ENCODE measurements at places on chromosomes 7 and 10. TPM values are rescaled to one million over a fixed set of nuclear protein-coding genes. Genes with fewer than 3 reads are reported as not detected.

DNA sequence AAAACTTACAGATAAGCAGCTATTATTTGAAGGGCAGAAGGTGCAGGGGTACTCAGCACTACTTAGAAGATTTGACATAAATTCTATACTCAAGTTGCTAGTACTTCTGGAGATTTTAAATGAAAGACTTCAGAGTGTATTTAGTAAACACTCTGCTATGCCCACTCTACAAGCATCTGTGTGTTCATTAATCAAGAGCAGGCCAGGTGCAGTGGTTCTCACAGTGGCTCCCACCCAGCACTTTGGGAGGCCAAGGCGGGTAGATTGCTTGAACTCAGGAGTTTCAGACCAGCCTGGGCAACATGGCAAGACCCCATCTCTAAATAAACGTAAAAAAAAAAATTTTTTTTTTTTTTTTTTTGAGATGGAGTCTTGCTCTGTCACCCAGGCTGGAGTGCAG is 38.9 kb upstream of the TOMM7 start:
- H3K4me1 ChIP-seq, result peaks cover 3% of the 10 kb centered on the region
- no peak overlapping the region for H3K4me3 ChIP-seq
- H3K27ac ChIP-seq, result no peak overlapping the region
- no peaks in the 10 kb centered on the region for H3K36me3 ChIP-seq
- H3K27me3 ChIP-seq, result no peaks in the 10 kb centered on the region
- DNase-seq, result no peak

GRCh38 chr7:22485189-22485588 is 14.8 kb downstream of the STEAP1B start:
- no peak overlapping the region for H3K27ac ChIP-seq
- no peak for DNase-seq
- no peaks in the 10 kb centered on the region for H3K27me3 ChIP-seq
- H3K4me1 ChIP-seq, result peaks cover 8% of the 10 kb centered on the region

AKR1C4 gene
- total RNA-seq, result not detected

DNA sequence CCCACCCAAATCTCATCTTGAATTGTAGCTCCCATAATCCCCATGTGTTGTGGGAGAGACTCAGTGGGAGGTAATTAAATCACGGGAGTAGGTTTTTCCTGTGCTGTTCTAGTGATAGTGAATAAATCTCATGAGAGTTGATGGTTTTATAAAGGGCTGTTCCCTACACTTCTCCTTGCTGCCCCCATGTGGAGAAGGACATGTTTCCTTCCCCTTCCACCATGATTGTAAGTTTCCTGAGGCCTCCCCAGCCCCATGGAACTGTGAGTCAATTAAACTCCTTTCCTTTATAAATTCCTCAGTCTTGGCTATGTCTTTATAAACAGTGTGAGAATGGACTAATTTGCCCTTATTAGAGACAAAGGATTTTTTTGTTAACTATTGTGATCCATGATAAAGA is 48.5 kb upstream of the MKX start:
- H3K4me1 ChIP-seq, result no peaks in the 10 kb centered on the region
- H3K27me3 ChIP-seq, result no peaks in the 10 kb centered on the region
- no peaks in the 10 kb centered on the region for H3K36me3 ChIP-seq
- H3K27ac ChIP-seq, result no peak overlapping the region

DNA sequence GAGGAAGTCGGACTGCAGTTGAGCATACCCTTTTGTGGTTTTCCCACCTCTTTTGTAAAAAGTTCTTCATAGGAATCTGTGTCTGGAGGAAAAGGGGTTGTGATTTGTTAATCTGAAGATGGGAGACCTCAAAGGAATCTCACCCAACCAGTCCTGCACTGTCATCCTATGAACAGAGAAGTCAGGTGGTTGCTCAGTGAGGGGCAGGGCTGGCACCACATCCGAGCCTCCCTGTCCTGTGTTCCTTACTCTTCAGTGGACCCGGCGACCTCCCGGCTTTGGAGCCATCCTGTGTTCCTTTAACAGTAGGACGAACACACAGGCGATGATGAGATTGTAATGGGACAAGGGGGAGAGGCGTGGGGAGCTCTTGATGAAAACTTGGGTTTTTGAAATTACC is 2.8 kb upstream of the MGMT start:
- H3K36me3 ChIP-seq, result no peaks in the 10 kb centered on the region
- H3K27me3 ChIP-seq, result no peaks in the 10 kb centered on the region
- no peak overlapping the region for H3K4me3 ChIP-seq
- no peak overlapping the region for H3K27ac ChIP-seq

DNA sequence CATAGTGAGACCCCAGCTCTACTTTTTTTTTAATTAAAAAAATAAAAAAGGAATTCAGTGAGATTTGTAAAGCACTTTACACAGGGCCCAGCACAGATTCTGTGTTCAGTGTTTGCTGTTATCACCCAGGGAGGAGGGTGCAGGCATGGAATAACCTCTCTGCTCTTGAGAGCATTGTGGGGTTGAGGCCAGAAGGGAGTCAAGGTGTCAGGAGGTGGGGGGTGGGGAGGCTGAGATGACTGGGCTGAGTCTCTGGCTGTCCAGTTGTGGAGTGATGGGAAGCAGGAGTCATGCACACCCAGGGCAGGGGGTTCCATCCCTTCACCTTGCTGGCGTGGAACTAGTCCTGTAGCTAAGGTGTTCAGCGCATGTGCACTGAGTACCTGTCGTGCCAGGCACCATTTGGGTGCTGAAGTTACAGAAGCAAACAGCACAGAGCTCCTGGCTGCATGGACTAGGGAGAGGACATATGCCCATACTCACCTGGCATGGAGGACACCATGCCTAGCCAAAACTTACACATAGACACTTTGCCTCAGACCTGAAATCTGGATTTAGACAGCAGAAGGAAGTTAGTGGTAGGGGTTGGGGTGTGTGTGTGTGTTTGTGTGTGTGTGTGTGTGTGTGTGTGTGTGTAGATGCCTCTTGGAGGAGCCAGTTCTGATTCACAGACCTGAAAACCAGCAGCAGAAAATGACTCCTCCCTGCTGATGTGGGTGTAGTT is 69.2 kb upstream of the LRRC4 start:
- no peak overlapping the region for H3K4me3 ChIP-seq
- H3K27me3 ChIP-seq, result peaks cover 28% of the 10 kb centered on the region
- DNase-seq, result no peak
- H3K36me3 ChIP-seq, result no peaks in the 10 kb centered on the region
- no peaks in the 10 kb centered on the region for H3K4me1 ChIP-seq
- H3K27ac ChIP-seq, result no peak overlapping the region

DNA sequence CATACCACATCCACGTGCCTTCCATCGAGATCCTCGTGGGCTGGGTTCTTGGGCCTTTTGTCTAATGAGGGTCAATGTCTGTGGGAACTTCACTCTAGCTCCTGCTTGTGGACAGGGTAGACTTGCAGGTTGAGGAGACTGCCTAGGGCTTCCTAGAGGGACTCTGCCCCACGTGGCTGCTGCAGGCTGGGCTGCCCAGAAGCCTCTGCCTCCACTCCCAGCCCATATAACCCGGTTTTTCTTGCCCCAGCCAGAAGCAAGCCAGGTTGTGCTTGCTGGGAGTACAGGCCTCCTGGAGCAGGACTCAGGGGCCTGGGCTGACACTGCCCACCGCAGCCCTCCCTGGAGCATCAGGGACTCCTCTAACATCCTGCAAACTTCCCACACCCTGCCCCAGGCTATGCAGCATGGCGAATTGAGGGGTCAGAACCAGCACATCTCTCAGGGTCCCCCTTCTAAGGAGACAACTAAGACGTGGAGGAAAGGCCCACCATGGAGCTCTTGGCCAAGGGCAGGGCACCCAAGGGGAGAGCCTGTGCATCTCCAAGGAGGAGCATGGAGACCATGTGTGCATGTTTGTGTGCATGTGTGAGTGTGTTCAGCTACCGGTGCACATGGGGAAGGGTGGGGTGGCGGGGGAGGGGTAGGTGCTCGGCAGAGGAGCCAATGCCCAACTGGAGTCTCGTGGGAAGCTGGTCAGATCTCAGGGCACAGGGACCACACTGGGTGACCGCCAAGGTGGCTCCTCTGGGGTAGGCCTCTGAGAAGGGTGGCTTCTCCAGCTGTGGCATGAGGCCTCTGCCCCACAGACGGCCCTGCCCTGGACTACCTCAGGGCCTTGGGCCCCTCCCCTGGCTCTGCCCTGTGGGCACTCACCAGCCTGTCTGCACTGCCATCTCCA is 62.6 kb downstream of the RASGEF1A start:
- H3K36me3 ChIP-seq, result no peaks in the 10 kb centered on the region
- no peaks in the 10 kb centered on the region for H3K27me3 ChIP-seq
- H3K4me3 ChIP-seq, result no peak overlapping the region
- no peaks in the 10 kb centered on the region for H3K4me1 ChIP-seq
- no peak overlapping the region for H3K27ac ChIP-seq

DNA sequence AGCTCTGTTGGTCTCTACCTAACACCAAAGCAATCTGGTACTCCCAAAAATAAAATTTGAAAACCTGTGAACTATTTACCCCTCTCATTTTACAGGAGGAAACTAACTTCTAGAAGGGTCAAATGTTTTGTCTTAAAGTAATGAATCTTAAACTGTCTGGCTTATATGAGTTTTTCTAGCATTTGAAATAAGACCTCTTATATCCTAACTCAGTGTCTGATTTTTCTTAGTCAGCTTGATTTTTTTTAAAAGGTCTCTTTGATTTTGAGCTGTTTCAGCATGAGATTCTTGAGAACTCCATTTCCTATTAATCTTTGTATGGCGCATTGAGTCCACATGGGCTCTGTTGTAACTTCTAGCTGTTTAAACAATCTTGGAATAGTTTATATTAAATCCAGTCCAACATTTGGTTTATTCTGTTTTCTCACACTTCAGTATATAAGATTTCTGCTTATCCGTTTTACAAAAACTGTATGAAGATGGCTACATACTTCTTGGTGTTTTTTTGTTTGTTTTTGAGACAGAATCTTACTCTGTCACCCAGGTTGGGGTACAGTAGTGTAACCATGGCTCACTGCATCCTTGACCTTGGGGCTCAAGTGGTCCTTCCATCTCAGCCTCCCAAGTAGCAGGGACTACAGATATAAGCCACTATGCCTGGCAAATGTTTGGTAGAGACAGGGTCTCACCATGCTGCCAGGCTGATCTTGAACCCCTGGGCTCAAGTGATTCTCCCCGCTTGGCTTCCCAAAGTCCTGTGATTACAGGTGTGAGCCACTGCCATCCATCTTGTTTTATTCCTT is 91.1 kb downstream of the PPP1R9A start:
- no peak overlapping the region for H3K4me3 ChIP-seq
- no peaks in the 10 kb centered on the region for H3K27me3 ChIP-seq

STK32C gene
- 13.5 TPM for total RNA-seq

MTURN gene
- 18.0 TPM for total RNA-seq

- H3K27ac ChIP-seq, result no peak overlapping the region
- no peaks in the 10 kb centered on the region for H3K27me3 ChIP-seq
- peak overlapping the region; percentile 92 for H3K4me3 ChIP-seq
- H3K4me1 ChIP-seq, result peaks cover 8% of the 10 kb centered on the region
- H3K36me3 ChIP-seq, result no peaks in the 10 kb centered on the region
Measured at GRCh38 chr10:119104654-119105015, 722 bp downstream of the DENND10 start.

SMC3 gene
- 72.0 TPM for total RNA-seq

- peak overlapping the region; percentile 19 for H3K4me3 ChIP-seq
- peak; percentile 79 for DNase-seq
- H3K36me3 ChIP-seq, result no peaks in the 10 kb centered on the region
Measured at GRCh38 chr7:5633161-5634106, 148.0 kb downstream of the RNF216 start.

- no peaks in the 10 kb centered on the region for H3K4me1 ChIP-seq
- H3K4me3 ChIP-seq, result no peak overlapping the region
- no peaks in the 10 kb centered on the region for H3K36me3 ChIP-seq
- no peak overlapping the region for H3K27ac ChIP-seq
Measured at GRCh38 chr7:155205368-155206317, 92.0 kb upstream of the INSIG1 start.

CEP55 gene
- total RNA-seq, result 57.7 TPM

SPDYE18 gene
- not detected for total RNA-seq

DNA sequence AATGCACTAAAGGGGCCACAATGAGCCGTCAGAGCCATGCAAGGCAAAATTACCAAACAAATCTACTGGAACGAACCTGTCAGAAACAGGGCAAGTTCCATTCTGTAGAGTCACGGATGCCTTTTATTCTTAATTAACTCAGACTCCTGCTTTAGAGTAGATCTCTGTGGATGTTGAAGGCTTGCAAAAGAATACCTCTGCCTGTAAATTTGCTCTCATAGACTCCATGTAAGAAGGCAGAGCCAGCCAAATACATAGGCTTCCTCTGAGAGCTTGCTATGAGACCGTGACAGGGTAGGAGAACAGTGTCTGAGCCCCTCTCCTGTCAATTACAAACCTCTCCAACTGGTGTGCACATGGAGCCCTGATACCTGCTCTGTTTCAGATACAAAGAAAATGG is 787.9 kb upstream of the POM121L12 start:
- H3K27me3 ChIP-seq, result no peaks in the 10 kb centered on the region
- H3K4me1 ChIP-seq, result no peaks in the 10 kb centered on the region
- no peak overlapping the region for H3K4me3 ChIP-seq
- H3K27ac ChIP-seq, result no peak overlapping the region
- no peaks in the 10 kb centered on the region for H3K36me3 ChIP-seq

- DNase-seq, result no peak
- no peak overlapping the region for H3K4me3 ChIP-seq
- no peak overlapping the region for H3K27ac ChIP-seq
- no peaks in the 10 kb centered on the region for H3K4me1 ChIP-seq
Measured at GRCh38 chr7:90869335-90869734, 273.2 kb downstream of the CDK14 start.

GRCh38 chr10:44998146-44998631 is 2.5 kb upstream of the ZNF22 start:
- no peak overlapping the region for H3K27ac ChIP-seq
- H3K27me3 ChIP-seq, result no peaks in the 10 kb centered on the region
- peaks cover 2% of the 10 kb centered on the region for H3K36me3 ChIP-seq
- H3K4me1 ChIP-seq, result peaks cover 15% of the 10 kb centered on the region
- H3K4me3 ChIP-seq, result no peak overlapping the region
- no peak for DNase-seq

GDF10 gene
- 0.28 TPM for total RNA-seq

GIMAP6 gene
- not detected for total RNA-seq

DNA sequence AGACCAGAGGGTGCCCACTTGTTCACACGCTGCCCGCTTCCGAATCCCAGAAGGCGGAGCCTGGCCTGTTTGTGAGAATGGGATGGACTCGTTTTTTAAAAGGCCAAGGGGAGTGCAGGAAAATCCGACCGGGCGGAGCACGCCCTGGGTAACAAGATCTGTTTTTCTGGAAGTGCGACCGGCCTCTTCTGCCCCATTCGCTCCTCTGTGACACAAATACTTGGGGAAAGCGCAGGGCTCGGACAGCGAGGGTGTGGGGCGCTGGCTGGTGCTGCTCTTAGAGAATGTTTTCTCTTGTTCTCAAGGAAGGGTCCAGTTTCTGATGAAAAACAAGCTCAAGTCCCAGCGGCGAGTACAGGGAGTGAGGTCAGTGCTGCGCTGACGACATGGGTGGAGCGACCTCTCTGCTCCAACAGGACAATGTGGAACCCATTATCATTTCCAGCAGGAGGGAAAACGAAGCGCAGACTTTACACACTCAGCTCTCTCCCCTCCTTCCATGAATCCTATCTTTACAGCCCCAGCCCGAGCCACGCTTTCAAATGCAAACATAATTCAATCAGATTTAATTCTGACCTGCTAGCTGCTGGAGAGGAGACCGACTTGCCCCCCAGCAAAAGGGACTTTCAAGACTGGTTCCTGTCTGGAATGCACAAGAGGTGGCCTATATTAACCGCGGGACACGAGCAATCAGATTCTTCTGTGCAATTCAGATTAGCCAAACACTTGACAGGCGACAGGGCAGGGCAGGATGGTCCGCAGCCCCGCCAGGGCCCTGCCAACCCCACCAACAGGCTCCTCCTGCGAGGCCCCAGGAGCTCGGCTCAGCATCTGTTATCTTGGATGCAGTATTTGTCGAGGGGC is 1.1 kb downstream of the RADIL start:
- H3K4me3 ChIP-seq, result peak overlapping the region; percentile 74
- peak; percentile 68 for DNase-seq
- H3K36me3 ChIP-seq, result no peaks in the 10 kb centered on the region
- no peak overlapping the region for H3K27ac ChIP-seq
- peaks cover 17% of the 10 kb centered on the region for H3K27me3 ChIP-seq
- H3K4me1 ChIP-seq, result peaks cover 5% of the 10 kb centered on the region

DENND2A gene
- 23.7 TPM for total RNA-seq
